Nucleus accumbens (tissue), 56 donors: ENCODE measurements at places on chromosomes 16 and 17.

DNA sequence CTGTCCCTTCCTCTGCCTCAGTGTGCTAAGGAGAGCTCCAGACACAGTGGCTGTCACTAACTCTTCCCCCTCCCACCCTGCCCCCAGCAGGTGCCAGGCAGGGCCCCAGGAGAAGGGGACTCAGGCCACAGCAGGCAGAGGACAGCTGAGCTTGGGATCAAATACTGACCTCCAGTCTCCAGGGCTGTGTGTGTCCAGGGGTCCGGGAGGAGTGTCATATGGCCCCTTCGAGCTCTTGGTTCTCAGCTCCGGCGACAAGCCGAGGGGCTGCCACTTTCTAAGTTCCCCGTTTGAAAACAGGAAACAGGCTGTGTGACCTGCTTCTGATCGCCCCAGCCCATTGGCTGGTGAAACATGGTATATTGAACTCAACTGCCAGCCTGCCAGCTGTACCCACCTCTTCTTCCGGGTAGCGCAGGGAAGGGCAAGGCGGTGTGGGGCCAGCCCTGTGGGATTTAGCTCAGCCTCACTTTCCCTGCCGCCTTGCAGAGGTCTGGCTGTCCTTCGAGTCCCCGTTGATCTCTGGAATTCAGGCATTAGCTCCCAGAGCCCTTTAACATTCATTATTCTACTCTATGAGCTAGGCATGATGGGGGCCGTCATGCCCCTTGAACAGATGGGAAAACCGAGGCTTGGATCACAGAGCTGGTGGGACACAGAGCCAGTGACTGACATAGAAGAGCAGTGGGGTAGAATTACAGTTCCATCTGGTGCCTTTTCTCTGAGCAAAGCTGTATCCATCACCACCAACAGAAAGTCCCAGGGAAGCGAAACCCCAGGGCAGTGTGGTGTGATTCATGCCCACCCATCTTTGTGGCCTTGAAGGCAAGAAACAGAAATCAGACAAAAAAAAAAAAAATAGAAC lies at the start of gene SNX20:
SNX20 (minus strand) TSS at position 292 of the 865 bp plus-strand sequence. CDS start 3,786 bp downstream, outside the sequence.
- DNase-seq = no peak

DNA sequence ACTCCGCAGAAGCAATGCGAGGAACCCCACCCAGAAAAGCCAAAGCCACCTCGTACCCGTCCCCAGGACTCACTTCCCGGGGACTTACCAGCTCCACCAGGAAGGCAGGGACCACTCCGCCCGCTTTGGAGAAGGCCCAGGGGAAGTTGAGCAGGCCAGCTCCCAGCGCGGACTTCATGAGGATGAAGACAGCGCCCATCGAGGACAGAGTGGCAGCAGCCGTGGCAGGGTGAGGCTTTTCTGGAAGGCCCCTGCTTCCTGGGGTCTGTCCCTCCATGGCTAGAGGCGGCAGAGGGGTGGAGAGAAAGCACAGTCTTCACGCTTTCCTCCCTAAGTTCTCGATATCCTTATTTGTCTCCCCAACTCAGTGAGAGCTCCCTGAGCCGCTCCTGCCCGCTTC lies 714 bp downstream of the SLC38A8 start:
- no peak for DNase-seq

- no peak for DNase-seq
These were observed 56.3 kb upstream of the HAS3 start for GRCh38 chr16:69049146-69049545.

GRCh38 chr16:29910819-29911675 lies 10.8 kb downstream of the ASPHD1 start:
- no peak for DNase-seq

DNA sequence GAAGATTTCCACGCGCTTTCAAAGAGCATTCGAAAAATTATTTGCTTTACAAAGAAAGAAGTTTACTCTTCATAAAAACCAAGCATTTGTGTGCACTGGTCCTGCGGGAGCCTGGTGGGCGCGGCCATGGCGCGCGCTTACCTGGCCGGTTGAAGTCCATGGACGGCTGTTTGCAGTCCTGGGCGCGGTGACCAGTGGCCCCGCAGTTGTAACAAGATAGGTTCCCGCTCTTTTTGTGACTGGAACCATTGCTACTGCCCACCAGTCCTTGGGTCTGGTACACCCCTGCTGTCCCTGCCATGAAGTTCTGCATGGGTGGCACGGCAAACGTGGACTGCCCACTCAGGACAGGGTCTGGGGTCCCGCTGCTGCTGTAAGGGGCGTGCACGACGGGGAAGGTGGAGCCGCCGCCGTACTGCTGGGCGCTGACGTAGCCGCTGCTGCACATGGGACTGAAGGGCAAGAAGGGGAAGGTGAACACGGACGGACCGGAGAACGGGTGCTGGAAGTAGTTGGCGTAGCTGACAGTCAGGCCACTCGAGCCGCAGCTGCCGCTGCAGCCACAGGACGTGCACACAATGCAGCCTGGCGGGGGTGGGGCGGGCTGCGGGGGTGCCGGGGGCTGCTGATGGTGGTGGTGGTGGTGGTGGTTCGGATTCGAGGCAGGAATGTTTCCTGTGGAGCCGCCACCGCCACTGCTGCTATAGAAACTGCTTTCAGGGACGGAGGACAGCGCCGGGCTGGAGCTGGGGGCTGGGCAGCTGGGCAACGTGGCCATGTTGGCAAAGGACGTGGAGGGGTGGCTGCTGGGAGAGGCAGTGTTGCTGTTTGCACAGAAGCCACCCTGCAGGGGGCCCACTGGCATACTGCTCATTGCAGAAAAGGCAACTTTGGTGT lies 19.5 kb downstream of the MAP1LC3B start:
- no peak for DNase-seq

DNA sequence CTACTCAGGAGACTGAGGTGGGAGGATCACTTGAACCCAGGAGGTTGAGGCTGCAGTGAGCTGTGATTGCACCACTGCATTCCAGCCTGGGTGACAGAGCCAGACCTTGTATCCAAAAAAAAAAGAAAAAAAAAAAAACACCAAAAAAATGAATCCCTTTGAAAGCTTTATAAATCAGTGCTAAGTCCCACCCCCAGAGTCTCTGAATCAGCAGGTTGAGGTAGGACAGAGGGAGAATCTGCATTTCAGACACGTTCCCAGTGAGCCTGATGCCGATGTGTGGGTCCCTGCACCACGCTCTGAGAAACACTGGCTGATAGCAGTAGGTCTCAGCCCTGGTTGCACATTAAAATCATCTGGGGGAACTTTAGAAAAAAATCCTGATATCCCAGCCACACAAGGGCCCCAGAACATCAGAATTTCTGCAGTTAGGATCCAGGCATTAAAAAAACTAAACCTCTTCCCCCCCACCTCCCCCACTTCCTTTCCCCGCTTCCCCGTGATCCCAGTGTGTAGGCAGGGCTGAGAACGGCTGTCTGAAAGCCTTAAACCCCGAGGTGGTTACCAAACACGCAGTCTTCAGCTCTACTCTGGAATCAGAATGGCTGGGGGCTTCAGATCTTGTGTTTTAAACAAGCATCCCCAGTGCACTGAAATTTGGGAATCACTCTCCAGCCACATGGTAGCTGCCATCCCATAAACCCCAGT lies 27.3 kb upstream of the GPRC5B start:
- DNase-seq = no peak

- DNase-seq = no peak
These were observed 269.5 kb upstream of the ZFHX3 start for GRCh38 chr16:73317321-73317857.

GRCh38 chr17:57475796-57476195 lies 219.5 kb downstream of the MSI2 start:
- no peak for DNase-seq

GRCh38 chr17:21525464-21526130 lies 149.4 kb downstream of the KCNJ12 start:
- DNase-seq = no peak

DNA sequence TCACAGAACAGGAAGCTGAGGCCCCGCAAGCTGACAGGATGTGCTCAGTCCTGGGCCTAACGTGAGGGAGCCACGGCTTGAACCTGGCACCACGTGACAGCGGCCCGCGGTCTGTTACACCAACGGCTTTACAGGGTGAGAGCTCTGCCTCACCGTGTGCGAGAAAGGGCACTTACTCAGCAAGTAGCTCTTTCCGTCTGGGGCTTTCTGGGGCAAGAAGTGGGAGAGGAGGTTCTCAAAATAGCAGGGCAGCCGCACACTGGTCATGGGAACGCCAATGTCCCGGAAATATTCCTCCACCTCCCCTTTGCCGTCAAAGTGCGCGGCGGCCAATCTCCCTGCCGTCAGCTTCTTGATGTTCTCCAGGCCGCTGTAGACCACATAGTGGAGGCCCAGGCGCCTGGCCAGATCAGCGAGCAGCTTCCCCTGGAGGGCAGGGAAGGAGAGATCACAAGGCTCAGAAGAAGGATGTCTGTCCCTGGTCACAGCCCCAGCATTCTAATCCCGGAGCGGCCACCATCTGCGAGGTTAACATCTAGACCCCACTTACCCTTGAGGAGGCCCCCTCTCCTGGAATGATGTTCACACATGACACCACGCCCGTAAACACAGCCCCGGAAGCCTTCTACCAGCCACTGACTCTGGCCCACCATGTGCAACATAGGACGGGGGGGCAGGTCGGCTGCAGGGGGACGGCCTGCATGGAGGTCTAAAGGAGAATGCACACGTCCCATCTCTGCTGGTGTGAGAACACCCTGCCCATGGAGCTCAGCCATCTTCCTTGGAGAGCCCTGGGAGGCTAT lies 8.2 kb downstream of the NMRAL1 start:
- no peak for DNase-seq

DNA sequence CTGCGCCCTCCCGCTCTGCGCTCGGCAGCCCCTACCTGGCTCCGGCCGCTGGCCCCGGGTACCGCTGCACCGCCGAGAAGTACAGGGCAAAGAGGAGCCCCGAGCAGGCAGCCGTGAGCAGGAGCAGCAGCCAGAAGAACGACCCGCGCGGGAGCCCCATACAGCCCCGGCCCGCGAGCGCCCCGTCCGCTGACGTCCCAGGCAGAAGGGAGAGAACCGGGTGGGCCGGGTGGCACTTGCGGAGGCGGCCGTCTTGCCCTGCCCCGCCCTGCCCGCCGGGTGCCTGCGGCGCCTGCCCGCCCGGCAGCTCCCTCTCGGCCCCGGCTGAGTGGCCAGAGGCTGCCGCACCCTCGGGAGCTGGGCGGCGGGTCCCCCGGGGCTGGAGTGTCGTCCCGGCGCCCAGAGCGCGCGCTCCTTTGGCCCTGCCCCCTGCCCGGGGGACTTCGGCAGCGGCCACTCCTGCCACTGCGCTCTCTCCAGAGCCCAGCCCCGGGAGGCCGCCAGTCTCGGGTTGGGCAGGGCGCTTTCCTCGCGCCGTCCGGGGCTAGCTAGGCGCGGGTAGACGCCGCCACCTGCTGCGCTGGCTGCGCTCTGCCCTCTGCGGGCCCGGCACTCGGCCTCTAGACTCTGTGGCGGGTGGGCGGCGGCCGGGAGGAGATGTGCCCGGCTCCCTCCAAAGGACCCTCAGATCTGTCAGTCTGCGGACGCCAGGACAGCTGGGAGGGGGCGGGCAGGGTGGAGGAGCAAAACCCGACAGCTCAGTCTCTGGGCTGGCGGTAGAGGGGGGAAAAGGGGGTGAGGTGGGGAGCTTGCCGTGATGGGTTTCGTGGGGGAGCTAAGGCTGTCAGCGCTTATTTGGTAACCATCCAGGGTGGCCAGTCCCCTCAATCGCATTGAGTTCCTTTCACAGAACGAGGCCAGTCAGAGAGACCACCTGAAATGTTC lies at the start of gene ST6GALNAC2:
ST6GALNAC2 (minus strand) TSS at position 212 of the 945 bp plus-strand sequence; CDS start at position 160, 52 bp downstream.
- no peak for DNase-seq

DNA sequence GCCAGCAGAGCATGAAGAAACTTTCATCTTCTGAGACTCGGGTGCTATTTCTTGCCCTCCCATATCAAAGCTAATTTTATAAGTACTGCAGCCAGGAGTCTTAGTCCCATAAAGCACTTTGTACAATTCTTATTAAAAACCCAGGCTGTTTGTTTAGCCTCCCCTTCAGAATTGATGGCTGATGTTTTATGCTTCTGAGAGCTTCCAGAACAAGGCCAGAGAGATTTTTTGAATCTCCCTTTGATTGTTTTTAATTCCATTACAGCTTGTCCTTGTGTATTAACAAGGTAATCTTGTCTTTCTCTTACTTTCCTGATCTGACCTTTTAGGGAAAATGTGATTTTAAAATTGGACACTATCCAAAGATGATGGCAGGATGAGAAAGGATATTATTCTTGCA lies 16.3 kb downstream of the COQ7 start:
- no peak for DNase-seq

- no peak for DNase-seq
These were observed 686 bp upstream of the MIEF2 start for GRCh38 chr17:18259621-18260331.

DNA sequence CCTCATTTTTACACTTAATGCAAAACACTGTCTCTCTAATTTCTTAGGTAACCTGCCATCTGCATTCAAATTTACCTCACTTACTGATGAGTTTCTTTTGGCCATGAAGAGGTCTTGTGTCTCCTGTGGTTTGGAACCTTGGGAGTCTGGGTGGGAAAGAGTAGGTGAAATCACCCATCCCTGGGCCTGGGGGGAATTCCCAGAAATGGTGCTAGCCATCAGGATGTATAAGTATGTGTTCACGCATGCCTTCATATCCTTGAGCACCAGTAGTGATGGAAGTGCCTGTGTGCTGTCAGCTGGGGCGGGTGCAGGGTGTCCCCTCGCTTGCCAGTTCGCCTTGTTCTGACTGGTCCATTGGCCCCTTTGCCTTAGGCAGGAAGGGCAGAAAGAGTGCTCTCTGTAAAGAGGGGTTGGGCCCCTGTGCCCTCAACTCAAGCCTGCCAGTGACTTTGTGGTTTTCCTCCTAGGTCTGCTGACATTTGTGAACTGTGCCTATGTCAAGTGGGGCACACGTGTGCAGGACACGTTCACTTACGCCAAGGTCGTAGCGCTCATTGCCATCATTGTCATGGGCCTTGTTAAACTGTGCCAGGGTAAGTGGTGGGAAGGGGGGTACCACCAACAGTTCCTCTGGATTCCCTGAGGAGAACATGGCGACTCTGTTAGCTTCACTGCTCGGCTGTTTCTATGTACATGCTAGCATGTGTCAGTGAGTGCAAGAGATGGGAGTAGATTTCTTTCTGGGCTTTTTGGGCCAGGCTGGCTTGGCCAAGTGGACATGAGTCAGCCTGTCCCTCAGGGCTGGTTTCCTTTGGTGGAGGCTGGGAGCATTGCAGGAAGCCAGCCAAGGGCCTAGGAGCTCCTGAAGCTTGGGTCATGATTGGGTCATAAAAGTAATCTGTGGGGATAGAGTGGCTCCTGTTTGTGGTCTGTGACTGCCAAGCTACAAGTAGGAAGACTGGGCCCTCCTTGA lies 23.2 kb downstream of the SLC7A6OS start:
- no peak for DNase-seq

- DNase-seq = peak; percentile 60
These were observed at the start of gene RHBDF2 for GRCh38 chr17:76501018-76501826. Gene RHBDF2, minus strand, starts transcription at chr17:76501423. Its CDS starts 19,899 bp downstream, at chr17:76481524.

- no peak for DNase-seq
These were observed 939.9 kb upstream of the SOX9 start for GRCh38 chr17:71180801-71181385.
